Endothelial cell of coronary artery (primary cell): ENCODE measurements at places on chromosomes 6 and 20. TPM values are rescaled to one million over a fixed set of nuclear protein-coding genes. Genes with fewer than 3 reads are reported as not detected.

The COL9A3 gene
- total RNA-seq = 0.19 and 0.27 TPM in 2 replicates

The DLK2 gene
- 0.09 and 0.28 TPM in 2 replicates for total RNA-seq

The LY6G6F gene
- not detected in 2 replicates for total RNA-seq

The SLC17A2 gene
- total RNA-seq = not detected in 2 replicates

The RIPPLY2 gene
- not detected in 2 replicates for total RNA-seq

The TREM1 gene
- not detected in 2 replicates for total RNA-seq

The ZCCHC3 gene
- 16.1 and 18.6 TPM in 2 replicates for total RNA-seq

The RARS2 gene
- total RNA-seq = 25.3 and 32.7 TPM in 2 replicates

The RBM24 gene
- 0.85 and 3.3 TPM in 2 replicates for total RNA-seq
